A549 treated with dexamethasone at 1 μM for 4 hours (cell line): ENCODE measurements at places on chromosomes 5 and 9. TPM values are rescaled to one million over a fixed set of nuclear protein-coding genes. Genes with fewer than 3 reads are reported as not detected.

PDE8B gene
- total RNA-seq = 1.8 to 3.0 TPM (median 2.0 TPM) in 5 replicates

ARL14EPL gene
- 0.06 to 0.22 TPM (median 0.15 TPM) in 5 replicates for total RNA-seq

RANBP17 gene
- 1.6 to 2.8 TPM (median 2.4 TPM) in 5 replicates for total RNA-seq

PCDHB12 gene
- total RNA-seq = 0.03 to 0.05 TPM in 2 of 5 replicates, not detected in the others

HK3 gene
- total RNA-seq = 0.02 to 0.05 TPM (median 0.03 TPM) in 3 of 5 replicates, not detected in the others

NIPAL4 gene
- 8.9 to 13.3 TPM (median 10.4 TPM) in 5 replicates for total RNA-seq

NKD2 gene
- total RNA-seq = 17.1 to 25.9 TPM (median 23.5 TPM) in 5 replicates

PDZD2 gene
- 0.36 to 0.65 TPM (median 0.60 TPM) in 5 replicates for total RNA-seq

TRIM23 gene
- total RNA-seq = 4.9 to 9.1 TPM (median 7.0 TPM) in 5 replicates

RASGRF2 gene
- 1.1 to 1.5 TPM (median 1.4 TPM) in 5 replicates for total RNA-seq

ZFP37 gene
- 1.4 to 2.0 TPM (median 1.7 TPM) in 5 replicates for total RNA-seq

IFNA6 gene
- not detected in 5 replicates for total RNA-seq

PCDHB4 gene
- 0.02 to 0.12 TPM (median 0.02 TPM) in 3 of 5 replicates, not detected in the others for total RNA-seq

IL3 gene
- total RNA-seq = not detected in 5 replicates

SLC22A4 gene
- 4.8 to 6.3 TPM (median 5.4 TPM) in 5 replicates for total RNA-seq

NME5 gene
- not detected in 5 replicates for total RNA-seq

TMEM171 gene
- 4.3 to 5.6 TPM (median 4.9 TPM) in 5 replicates for total RNA-seq

TAL2 gene
- 0.15 to 0.45 TPM (median 0.22 TPM) in 4 of 5 replicates, not detected in the other for total RNA-seq

ZNF883 gene
- total RNA-seq = 0.79 to 1.1 TPM (median 1.0 TPM) in 5 replicates

MUSK gene
- total RNA-seq = not detected in 5 replicates

TUBB4B gene
- 618 to 867 TPM (median 780 TPM) in 5 replicates for total RNA-seq

KLHL9 gene
- total RNA-seq = 15.3 to 21.4 TPM (median 19.5 TPM) in 5 replicates

TEK gene
- 0.13 to 0.25 TPM (median 0.18 TPM) in 5 replicates for total RNA-seq

PLPP1 gene
- total RNA-seq = 27.5 to 37.2 TPM (median 34.4 TPM) in 5 replicates
